ENCODE measurements at places on chromosomes 16 and 17.

GRCh38 chr17:41905172-41905571 lies 13.6 kb downstream of the ACLY start:
- no peak for DNase-seq

- DNase-seq = no peak
These were observed 5.4 kb downstream of the RTN4RL1 start for GRCh38 chr17:2019723-2020122.

- DNase-seq = no peak
These were observed 7.7 kb upstream of the ST6GALNAC2 start for GRCh38 chr17:76593384-76593826.

DNA sequence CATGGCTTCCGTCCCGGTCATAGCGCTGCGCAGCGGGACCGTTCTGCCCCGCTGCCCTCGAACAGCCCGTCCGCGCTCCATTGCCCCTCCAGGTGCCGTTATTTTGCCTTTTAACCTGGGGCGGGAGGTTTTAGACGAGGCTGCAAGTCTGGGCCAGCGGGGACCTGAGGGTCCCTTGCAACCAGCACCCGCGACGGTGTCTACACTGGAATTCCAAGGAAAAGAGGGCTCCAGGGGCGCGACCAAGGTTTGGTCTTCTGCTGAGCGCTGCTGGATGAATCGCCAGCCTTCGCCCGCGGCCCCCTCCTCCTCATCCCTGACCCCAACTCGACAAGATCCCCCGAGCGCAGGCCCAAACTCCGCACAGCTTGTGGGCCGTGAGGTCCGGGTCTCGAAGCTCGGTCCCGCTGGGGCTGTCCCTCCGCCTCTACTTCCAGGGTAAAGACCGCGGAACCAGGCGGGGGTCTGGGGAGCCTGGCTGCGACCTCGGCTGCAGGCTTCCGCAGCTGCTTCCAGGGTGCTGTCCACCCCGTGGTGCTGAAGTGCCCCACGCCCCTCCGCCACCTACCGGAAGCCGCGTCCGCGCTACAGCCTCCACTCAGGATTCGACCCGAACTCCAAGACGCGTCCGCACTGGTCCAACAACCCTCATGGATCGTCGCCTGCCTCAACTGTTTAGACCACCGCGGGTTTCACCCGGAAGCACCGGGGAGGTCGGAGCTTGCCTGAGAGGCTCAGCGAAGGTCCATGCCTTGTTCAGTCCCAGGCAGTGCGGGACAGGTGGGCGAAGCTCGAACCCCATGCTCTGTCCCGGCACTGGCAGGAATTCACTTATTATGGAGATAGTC lies 10.1 kb upstream of the CA4 start:
- DNase-seq = peak; percentile 76

DNA sequence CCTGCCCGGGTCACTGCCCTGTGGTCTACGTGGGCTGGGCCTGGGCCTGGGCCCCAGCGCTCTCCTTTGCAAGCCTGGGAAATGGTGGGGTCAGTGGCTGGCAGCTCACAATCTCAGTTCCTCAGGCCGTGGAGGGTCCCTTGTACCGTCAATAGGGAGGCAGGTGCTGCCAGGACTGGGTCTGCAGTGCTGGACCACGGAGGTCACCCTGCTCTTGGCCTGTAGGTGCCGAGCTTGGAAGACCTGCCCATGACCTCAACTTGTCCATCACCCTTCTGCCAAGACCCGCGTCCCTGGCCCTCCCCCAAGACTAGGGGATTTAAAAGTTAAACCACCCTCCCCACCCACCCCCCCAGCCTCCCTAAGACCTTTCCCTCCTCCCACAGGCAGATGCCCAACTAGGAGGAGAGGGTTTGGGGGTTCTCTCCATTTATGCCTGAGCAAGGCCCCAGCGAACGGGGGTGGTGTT lies 2.5 kb downstream of the TBX2 start:
- no peak for DNase-seq

DNA sequence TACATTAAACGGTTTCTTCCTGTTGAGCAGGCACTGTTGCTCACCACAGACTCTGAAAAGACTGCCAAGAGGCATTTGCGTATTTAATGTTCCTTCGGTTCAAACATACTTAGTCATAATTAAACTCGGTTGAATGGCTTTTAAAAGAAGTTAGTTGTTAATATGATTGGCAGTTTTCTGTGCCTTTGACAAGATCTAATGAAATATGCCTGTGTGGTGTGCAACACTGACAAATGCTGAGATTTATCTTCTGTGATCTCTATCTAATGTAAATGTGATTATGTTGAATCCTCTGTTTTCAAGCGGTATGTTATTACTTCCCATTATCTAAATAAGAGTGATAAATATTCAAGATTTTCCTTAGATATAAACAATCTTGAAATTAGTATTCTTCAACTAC lies 1046.6 kb downstream of the CDH8 start:
- DNase-seq = no peak

DNA sequence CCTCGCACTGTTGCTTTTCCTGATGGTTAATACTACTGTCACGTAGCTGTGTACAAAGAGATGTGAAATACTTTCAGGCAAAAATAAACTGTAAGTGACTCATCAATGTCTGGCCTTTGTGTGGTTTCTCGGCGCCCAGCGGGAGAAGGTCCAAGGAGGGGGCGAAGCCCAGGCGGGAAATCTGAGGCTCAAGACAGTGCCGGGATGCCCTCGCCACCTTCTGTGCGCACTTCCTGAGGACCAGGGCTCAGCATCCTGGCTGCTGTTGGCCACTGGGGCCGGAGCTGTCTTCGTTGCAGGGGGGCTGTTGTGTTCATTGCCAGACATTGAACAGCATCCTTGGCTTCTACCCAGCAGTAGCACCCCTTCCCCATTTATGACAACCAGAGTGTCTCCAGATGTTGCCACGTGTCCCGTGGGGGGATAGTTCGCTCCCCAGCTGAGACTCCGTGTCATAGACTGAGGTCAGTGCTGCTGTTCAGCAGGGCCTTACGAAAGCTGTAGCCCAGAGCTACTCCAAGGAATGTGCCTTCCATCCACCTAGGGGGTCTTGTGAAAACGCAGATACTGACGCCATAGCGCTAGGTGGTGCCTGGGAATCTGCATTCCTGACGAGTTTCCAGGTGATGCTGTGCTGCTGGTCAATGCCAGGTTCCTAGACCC lies 67.3 kb upstream of the PLCG2 start:
- no peak for DNase-seq

- peak; percentile 34 for DNase-seq
These were observed 3.9 kb downstream of the CDH13 start for GRCh38 chr16:82630688-82631087.

GRCh38 chr17:70527364-70527888 lies 358.1 kb downstream of the KCNJ2 start:
- DNase-seq = peak; percentile 62

DNA sequence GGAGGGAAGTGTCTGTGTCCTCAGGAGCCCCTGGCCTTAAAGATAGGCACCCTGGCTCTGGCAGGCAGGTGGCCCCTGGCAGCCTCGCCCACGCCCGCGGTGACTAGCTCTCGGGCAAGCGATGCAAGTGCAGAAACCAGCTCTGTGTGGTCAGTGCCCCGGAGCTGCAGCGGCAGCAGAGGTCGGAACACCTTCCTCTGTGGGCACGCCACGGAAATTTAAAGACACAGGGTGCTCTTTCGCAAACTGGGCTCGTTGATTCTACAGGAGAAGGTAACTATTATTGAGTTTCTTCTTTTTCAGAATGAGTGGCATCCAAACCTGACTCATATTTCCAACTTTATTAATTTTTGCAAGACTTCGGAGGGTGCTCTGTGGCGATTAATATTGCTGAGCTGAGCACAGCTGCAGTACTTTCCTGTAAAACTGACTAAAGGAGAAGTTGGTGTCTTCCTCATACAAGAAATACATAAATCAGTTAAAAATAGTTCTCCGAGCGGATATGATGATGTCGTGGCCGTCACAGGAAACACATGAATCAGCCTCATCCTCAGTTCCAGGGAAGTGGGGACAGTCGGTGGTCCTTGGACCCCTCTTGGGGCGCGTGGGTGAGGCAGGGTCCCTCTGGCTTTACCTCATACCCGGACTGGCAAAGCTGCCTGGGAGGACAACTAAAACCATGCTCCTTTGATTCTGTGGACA lies 120.2 kb downstream of the METRNL start:
- DNase-seq = peak; percentile 83

- DNase-seq = no peak
These were observed 55.1 kb upstream of the PHOSPHO1 start for GRCh38 chr17:49285716-49286115.

- no peak for DNase-seq
These were observed 22.1 kb downstream of the NOS2 start for GRCh38 chr17:27778183-27778582.

DNA sequence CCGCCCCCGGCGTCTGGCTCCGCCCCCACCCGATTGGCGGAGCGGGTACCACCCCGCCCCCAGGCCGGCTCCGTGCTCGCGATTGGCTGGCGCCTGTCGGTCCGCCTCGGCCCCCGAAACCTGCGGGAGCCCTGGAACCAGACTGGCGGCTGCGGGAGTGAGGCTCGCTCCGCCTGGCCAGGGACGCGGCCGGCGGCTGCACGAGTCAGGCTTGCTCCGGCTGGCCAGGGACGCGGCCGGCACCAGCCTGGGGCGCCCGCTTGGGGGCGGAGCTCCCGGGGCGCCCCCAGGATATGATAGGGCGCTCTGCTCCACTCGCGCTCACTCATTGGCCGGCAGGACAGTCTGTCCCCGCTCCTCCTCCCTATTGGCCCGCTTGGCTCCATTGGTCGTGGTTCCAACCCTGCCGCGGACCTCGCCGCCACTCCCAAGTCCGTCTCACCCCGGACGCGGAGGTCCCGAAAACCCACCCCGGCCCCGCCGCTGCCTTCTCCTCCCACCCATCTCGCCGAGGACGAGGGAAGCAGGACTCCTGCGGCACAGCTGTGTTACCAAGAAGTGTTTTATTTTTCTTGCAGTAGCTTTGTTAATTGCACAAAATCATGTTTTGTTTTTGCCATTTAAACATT lies 340 bp upstream of the ROGDI start:
- peak; percentile 97 for DNase-seq

- no peak for DNase-seq
These were observed 15.4 kb upstream of the KRT24 start for GRCh38 chr17:40718930-40719329.

- DNase-seq = peak; percentile 30
These were observed 12.4 kb downstream of the IRF8 start for GRCh38 chr16:85911251-85911930.

- DNase-seq = no peak
These were observed 129.7 kb downstream of the KCNJ2 start for GRCh38 chr17:70298929-70299531.

DNA sequence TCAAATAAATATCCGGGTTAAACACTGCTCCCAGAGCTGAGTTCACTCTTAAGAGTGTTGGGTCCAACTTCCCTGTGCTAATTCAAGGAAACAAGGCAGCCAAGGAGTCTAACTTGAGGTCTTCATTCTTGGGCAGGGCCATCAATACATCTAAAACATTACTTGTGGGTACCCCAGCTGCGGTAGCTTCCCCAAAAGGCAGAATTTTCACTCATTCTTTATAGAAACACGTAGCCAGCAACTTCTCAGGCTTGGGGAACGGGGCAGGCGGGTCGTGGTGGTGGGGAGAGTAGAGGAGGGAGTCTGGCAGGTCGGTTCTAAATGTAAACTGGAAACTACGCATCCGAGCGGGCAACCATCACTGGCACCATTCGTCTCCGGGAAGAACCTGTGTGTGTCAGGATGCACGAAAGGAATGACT lies 666 bp upstream of the METTL9 start:
- DNase-seq = no peak

DNA sequence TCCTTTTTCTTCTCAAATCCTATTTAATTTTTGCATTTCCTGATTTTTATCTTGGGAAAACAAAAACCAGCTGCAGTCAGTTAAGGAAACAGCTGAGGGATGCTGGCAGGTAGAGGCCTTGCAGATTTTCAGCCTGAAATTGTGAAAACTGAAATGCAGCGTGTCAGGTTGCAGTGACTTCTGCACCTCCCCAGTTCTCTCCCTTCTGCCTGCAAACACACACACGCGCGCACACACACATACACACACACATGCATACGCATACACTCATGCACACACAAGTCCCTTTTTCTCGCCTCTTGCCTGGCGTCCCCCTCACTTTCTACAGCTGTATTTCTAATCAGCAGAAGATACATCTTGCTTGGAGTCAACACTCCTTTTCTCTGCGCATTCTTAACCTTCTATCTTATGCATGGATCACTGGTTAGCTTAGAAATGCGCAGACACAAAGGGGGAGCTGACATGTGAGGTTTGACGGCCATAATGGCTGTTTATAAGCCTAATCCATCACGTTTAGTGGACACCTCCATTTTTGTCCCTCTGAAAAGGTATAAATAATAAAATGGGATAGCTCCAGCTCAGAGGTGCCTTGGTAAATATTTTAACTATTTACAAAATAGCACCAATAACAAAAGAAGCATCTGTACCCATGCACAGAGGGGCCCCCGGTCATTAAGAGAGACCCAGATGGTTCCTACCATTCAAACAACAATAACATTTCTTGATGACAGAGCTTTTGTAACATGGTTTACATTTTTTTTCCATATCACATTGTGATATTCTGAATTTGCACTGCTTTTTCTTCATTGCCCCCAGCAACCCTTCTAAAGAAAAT lies 392.1 kb upstream of the SALL1 start:
- peak; percentile 91 for DNase-seq

DNA sequence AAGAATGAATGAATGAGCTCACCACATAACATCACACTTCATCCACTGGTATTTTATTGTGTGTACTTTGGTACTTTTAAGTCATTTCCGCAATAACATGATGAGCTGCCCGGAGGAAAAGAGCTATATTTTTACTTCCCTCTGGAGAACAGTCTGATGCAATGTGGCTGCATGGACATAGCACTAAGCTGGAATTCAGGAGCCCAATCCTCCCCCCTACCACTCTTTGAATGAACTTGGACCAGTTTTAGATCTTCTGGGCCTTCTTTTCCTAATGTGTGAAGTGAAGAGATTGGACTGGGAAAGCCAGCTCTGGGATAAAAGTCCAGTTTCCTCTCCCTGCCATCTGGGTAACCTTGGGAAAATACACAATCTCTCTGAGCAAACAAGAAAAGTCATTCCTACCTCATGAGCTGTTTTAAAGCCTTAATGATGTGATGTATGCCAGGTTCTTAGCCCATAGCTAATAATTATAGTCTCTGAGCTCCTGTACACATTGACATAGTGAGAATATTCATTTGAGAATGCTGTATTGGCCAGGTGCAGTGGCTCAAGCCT lies 79.3 kb downstream of the ABCC12 start:
- peak; percentile 65 for DNase-seq

GRCh38 chr16:89958068-89958467 lies 9.5 kb downstream of the DEF8 start:
- peak; percentile 50 for DNase-seq

Measured in muscle of leg (tissue), 16 donors.